Stimulated activated CD8-positive, alpha-beta memory T cell treated with anti-CD3 and anti-CD28 coated beads, Interleukin-12 subunit alpha, Interleukin-12 subunit beta, amount 100 ng/mL, for 4 hours (primary cell): ENCODE measurements at places on chromosomes 6 and 20.

DNA sequence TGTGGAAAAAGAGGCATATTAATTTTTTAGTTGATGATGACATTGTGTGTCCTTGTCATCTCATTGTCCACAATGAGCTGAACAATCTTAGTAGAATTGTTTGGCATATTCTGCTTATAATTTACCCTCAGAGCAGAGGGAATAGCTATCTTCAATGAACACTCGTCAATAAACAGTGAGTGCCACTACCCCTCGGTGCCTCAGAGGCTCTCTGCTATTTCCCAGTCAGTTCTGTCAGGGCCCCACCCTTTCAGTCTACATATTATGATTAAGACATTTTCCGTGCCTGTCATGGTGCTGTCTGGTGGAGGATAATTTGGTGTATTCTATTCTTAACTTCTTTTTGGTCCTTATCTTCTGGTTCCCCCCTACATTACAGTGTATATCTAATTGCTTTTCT, 31.2 kb downstream of the NUS1 start:
- no peak for DNase-seq

GRCh38 chr20:57158474-57158873, 108.0 kb downstream of the BMP7 start:
- DNase-seq = no peak

GRCh38 chr6:159969204-159969912, 476 bp downstream of the IGF2R start:
- no peak for DNase-seq

- DNase-seq = no peak
Observed at GRCh38 chr6:131574133-131574532, 1.1 kb downstream of the ARG1 start.

- DNase-seq = no peak
Observed at GRCh38 chr6:28709478-28710349, 184.0 kb downstream of the GPX5 start.

GRCh38 chr20:18279242-18279641, 9.1 kb upstream of the ZNF133 start:
- DNase-seq = no peak

DNA sequence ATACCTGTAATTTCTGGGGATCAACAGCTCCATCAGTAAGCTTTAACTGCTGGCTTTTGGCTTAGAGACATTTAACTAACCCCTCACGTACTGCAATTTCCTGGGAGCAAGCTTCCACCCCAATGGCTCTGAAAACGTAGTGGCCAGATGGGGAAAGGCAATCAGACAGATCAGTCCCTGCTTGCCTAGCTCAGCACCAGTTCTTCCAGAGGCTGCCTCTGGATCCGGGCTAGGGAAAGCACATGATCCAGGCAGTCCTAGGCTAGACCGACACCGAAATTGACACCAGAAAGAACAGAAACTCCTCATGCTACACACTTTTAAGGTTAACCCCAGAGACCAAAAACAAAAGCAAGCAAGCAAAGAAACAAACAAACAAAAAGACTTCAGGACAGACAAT, 13.3 kb downstream of the PREP start:
- DNase-seq = no peak

GRCh38 chr20:33926425-33926824, 67.3 kb upstream of the RALY start:
- DNase-seq = no peak

GRCh38 chr20:34875642-34876405, 588 bp upstream of the ACSS2 start:
- no peak for DNase-seq

GRCh38 chr6:105797286-105797979, 288.7 kb upstream of the PRDM1 start:
- no peak for DNase-seq

DNA sequence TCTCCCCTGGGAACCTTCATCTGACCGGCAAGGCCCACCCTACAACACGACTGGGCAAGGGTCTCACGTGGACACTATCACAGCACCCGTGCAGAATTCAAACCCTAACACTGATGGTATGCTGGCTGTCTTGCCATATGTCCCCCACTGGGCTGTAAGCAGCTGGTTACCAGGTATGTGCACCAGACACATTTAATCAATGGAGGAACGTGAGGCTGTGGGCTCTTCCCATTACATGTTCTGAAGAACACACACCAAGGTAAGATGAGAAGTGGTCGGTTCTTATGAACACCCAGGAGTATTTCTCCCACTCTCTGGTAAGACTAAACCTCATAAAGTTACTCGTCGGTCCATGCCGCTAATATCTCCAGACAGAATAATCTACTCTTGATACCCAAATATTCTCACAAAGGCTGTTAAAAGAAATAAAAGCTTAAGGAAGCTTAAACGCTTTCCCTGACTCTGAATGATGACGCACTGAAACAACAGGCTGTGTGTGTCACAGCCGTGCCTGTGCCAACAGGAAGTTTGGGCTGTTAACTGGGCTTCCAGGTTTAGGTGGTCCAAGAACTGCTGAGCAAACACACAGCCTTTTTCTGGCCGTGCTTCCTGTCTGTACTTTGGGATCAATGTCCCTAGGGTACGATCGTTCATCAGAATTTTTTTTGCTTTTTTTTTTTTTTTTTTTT, 75.3 kb downstream of the SLC23A2 start:
- DNase-seq = no peak

- no peak for DNase-seq
Observed at GRCh38 chr20:11850901-11851300, 66.8 kb upstream of the BTBD3 start.

DNA sequence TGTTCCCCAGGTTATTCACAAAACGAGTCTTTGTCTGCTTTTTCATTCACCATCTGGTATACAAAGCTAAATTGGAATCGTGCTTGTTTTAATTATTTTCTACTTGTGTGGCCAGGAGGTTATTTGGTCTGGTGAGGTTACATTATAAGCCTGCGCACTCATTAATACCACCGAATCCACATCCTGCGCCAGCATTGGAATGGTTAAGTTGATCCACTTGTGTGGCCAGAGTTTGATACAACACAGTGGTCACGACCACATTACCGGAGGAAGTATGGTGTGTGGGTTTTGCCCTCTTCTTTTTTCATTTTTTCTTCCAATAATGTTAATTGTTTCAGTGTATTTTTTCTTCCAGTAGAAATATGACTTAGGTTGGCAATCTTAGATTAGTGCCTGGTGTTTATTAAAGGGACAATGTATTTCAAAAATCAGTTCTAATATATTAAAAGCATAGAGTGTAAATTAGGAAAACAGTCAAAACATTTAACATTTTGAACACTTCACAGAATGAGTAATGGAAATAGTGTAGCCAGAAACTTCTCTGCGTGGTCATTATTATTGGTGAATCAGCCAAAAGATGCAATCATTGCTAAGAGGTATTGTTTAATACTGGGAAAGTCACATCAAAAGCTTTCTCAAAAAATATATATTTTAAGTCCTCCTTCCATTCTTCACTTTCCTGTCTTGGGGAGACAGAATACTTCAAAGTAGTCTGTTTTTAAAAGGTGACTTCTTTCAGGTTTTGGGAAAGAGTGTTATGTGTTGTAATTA, 84.5 kb downstream of the JARID2 start:
- no peak for DNase-seq

DNA sequence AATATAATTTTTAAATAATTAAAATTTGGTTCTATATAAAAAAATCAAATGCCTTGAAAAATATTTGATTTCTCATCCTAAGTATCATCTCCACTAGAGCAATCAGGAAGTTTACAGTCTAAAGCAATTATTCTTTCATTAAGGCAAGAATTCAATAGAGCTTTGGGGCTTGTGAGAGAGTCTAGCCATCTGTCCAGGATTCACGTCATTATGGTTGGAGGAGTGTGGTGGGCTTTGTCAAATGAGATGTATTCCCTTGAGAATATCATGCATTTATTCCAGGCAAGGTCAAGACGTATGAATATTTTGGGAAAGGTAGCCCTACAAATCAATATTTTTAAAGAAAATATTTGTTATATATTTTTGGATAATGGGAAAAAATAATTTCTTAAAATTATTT, 132.4 kb downstream of the ELOVL4 start:
- DNase-seq = no peak

DNA sequence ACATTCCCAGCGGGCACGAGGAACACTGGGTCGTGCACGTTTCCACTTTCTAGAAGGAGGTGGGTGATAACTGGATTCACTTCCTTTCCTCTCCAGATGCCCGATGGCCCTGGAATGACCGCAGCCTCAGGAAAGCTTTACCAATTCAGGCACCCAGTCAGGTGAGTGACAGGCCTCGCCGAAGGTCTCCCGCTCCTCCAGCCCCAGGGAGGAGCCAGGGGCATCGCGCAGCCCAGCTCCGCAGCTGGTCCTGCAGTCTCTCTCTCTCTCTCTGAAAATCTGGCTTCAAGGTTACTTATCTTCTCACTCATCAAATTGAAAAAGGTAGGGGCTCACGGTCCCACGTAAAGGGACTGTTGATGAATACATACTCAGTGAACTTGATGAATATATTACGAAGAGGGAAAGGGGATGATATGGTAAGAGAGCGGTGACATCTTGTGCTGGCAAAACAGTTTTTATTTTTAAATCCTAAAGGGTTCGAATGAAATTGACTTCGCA, 891 bp downstream of the RIPPLY2 start:
- no peak for DNase-seq

DNA sequence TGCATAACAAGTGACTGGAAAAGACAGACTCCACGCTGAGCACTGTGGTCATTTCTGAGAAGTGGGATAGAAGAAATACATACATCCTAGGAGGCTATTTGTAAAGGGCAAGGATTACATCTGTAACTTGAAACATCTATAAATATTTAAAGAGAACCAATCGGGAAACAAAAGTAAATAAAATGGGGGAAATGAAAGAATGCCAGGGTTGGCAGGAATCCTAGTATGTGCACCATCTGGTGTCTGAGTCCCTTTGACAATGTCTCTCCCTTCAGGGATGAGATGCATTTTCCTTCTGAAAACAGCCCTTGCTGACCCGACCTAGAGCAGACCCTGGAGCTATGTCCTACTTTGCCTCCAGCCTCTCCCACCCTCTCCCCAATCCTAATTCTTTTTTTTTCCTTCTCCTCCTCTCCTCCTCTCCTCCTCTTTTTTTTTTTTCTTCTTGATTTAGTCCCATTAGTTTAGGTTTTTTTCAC, 53.2 kb downstream of the VSTM2L start:
- no peak for DNase-seq

DNA sequence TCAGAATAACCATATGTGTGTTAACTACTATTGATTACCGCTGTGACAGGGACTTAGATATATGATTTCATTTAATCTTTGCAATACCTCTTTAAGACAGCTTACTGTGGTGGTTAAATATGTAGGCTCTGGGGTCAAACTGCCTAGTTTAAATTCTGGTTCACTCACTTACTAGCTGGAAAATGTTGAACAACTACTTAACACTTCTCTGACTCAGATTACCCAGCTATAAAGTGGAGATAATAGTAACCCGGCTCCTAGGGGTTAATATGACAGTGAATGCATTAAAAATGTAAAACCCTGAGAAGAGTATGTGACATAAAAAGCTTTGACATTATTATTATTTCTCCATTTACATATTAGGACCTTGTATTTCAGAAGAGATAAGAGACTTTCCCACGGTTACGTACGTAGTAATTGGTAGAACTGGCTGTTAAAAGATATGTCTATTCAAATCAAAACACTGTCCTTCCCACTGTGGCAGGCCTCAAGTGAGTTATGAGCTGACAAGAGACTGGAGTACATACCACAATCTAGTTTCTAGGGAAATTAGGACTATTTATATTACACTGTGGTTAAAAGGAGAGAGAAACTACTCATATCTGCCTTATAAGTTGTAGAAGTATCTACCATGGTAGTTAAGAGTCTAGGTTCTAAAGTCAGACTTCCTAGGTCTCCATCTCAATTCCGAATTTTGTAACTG, 4.4 kb upstream of the PLCB1 start:
- DNase-seq = no peak

- no peak for DNase-seq
Observed at GRCh38 chr6:6217855-6218758, 102.4 kb downstream of the F13A1 start.

GRCh38 chr6:127263481-127263880, 3.2 kb upstream of the RNF146 start:
- DNase-seq = no peak

DNA sequence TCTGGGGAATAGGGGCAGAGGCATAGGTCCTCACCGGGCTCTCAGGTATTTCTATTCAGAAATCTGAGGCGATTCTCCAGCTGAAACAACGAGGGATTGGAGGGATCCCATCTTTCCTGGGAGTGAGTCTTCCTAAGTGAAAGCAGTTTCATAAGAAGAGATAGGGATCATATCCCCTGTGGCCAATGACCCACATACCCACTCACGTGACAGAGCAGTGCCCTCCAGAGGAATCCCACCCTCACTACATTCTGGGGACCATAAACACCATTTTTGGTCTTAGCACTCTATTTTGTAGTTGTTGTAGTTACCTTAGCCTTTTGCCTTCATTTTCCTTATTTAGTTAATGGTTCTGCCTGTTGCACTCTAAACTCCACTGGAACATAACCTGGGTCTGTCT, 121.1 kb downstream of the GPR63 start:
- no peak for DNase-seq

- no peak for DNase-seq
Observed at GRCh38 chr6:142523515-142524375, 221.9 kb downstream of the ADGRG6 start.

DNA sequence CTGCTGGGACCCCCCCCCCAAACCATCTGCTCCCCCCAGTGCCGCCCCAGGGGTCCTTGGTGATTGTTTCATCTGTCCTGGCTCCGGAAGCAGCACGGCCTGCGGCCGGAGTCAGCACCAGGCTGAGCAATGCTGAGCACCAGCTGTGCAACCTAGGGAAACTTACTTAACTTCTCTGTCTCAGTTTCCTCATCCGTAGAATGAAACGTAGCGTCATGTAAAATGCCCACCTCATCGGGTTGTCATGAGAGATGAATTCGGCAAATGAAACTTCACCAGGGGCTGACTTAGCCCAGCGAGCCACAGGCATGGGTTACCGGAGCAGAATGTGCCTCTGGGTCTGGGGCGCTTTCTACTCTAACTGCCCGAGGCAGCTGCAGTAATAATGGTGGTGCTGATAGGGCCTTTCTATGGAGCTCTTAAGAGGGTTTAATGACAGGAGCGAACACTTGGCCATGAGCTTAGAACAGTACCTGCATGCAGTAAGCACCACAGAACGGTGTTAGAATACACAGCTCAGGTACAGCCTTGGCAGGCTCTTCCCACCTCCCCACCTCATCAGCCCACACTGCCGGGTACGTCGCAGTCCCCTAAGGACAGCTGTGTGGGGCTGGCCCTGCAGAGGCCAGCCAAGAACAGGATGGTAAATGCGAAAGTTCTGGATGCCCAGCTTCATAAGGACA, 1.7 kb downstream of the THBS2 start:
- no peak for DNase-seq

DNA sequence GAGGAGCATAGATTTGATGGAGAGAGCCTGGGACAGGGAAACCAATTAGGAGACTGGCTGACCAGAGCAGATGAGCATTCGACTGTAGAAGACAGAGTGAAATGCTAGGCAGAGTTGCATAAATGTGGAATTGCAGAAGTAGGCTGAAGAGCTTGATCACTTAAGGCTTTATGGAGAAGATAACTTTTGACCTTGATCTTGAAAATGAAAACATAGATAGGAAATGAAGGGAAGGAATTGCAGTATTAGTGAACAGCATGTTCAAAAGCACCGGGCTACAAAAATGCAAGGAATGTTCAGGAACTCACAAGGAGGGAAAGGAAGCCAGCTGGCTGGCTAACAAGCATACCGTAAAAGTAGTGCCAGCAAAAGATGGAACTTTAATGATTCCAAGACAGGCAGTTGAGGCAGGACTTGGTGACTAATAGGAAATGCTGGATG, 20.5 kb upstream of the LTV1 start:
- DNase-seq = no peak
